ENCODE measurements at places on chromosomes 2 and 18.

DNA sequence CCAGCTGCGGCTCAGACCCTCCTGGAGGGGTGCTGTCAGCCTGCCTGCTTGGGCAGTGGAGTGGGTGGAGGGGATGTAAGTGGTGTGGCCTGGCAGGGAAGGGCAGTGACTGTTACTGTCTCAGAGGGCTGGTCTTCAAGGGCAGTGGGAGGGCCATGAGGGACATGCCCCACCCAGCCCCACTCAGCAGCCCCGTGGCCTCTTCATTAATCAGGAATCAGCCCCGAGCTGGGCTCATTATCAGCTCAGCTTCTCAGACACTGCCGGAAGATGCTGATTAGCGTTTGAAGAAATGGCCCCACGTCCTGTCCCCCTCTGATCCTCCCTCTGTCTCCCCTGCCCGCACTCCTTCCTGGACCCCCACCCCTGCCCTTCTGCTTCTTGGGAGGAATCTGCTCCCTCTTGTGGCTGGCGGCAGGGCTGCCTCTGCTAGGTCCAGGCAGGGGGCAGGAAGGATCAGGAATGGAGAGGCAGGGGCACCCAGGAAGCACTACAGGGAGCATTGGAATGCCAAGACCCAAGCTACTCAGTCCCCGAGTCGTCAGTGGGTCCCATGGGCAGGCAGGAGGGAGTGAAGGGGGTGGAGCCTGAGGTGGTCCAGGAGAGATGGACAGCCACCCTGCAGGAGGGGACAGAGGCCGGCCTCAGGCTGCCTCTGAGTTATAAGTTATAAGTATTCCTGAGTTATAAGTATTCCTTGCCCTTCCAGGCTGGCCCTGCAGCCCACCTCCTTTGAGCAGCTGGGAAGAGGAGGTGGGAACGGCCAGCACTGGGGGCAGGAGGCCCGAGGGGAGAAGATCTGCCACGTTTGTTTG is 7.0 kb downstream of the ASIC4 start:
- DNase-seq = no peak

- no peak for DNase-seq
These were observed 762 bp upstream of the GAD1 start for GRCh38 chr2:170815746-170816503.

GRCh38 chr2:190837420-190837819 is 43.2 kb upstream of the GLS start:
- DNase-seq = no peak

DNA sequence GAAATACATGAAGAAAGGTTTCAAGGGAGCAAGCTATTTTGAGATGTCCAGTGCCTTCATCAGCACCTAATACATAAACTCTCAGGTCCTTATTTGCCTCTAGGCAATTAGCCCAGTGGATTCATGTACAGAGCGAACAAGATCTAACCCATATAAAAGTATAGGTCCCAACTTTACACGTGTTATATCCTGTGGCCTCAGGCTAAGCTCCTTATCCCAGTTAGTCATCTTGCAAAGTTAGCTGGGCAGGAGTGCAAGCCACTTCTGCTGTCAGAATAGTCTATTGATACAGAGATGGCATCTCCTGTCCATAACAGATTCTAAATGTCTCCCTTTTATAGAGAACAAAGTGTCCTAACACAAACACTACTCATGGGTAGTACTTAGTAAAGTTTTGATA is 203.9 kb upstream of the PIK3C3 start:
- DNase-seq = no peak

- DNase-seq = no peak
These were observed 159.3 kb downstream of the CYRIA start for GRCh38 chr2:16506366-16506765.

DNA sequence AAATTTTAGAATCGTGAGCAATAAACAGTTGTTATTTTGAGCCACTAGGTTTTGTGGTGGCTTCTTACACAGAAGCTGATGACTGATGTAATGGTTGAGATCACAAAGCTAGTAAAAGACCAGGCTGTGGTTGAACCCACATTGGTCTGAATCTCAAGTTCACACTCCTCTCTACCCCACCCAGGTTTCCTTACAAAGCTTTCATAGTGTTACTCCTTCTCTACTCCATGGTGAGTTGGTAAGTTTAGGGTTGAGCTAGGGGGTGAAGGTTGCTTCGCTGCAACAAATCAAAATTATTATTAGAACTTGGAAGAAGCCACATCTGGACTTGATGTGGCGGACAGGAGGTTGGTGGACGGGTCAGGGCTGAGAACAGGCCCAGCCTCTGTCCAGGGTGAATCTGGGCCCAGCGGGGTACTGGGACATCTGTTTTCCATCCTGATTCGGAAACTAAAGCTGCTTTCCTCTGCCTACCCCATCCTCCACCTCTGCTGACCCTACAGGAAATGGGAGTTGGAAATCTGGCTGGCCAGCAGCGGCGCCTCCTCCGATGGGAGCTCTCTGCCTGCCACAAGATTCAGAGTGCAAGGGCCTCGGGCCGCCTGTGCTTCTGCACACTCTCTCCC is 86.3 kb downstream of the ZFP36L2 start:
- DNase-seq = no peak

DNA sequence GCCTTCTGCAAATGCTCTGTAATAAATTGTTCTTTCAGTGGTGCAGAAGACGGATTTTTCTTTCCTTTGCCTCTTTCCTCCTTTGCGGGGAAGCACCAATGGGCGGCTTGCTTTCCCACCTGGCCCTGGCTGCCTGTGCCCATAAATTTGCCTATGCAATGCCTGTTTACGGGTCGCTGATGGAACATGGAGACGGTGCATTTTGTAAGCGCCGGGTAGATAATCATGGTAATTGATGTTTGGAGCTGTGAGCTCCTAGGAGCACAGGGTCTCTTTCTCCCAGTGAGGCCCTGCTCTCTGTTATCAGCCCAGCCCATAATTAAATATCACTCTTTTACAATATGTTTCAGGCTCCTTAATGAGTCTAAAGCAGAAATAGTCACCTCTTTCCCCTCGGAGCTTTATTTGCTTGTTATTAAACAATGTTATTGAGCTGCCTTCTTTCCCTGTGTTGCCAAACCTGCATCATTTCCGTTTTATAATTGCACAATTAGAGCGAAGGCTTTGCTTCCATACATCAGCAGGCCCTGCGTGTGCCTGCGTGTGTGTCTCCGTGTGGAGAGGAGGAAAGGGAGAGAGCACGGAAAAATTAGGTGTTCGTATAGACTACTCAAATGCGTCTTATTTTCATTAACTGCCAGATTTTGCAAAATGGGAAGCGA is 437.4 kb upstream of the POU3F3 start:
- no peak for DNase-seq

DNA sequence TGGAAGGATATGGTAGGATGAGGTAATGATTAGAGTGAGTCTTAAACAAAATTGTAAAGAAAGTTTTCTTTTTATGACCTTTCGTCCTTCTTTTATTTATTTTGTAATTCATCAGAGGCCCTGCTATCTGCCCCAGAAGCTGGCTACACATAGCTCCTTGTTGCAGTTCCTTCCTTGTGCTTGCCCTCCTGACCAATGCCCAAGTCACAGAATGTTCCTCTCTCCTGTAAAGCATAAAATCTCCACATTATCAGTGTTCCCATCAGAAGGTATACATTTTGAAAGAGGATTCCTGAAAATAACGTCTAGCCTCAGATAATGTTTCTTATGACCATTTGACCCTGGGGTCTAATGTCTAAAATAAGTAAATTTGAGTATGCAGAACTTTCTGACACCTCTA is 78.3 kb downstream of the RND3 start:
- DNase-seq = no peak

DNA sequence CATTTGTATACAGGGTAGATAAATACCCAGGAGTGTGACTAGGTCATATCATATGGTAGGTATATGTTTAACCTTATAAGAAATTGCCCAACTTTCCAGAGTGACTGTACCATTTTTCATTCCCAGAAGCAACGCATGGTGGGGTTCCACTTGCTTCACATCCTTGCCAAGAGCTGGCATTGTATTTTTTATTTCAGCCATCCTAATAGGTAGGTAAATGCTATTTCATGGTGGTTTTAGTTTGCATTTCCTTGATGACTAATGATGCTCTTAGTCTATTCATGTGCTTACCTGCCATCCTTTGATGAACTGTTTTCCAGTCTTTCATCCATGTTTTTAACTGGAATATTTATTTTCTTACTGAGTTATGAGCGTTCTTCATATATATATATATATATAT is 51.9 kb downstream of the MAP4K3 start:
- DNase-seq = no peak

DNA sequence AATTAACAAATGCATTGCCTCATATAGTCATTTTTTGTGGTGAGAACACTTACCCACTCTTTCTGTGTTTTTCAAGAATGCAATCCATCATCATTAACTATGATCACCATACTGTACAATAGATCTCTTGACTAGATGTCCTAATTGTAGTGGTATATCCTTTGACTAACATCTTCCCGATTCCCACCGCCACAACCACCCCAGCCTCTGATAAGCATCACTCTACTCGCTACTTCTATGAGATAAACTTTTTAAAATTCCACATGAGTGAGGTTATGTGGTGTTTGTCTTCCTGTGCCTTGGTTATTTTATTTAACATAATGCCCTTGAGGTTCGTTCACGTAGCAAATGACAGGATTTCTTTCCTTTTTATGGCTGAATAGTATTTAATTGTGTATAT is 6.6 kb downstream of the VWA3B start:
- no peak for DNase-seq

DNA sequence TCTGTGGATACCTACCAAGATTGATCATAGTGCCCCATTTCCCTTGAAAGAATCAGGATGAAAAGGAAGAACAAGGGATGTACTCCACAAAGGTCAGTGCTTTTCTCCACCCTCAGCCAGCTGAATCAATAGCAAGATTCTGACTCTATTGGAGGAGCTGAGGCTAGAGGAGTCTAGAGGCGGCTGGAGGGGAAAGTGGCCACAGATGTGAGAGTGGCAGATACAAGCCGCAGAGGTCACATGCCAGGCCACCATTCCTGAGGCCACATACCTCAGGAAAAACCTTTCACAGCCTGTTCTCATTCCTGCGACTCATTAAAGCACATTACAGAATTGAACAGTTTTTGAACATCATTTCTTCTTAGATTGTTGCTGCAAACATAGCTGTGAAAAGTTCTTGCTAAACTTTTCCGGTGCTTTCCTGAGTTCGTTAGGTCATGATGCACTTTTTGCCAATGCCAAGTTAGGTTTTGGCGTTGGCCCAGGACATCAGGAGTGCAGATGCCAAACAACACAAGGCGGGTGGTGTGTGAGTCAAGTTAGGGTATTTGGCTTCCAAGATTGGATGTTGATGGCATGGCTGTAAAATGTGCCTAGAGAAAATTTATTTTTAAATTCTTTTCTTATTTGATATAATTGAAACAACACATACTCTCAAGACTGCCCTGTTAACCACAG is 160.7 kb upstream of the SP5 start:
- no peak for DNase-seq

GRCh38 chr2:211391189-211391567 is 834.8 kb downstream of the CPS1 start:
- DNase-seq = no peak

DNA sequence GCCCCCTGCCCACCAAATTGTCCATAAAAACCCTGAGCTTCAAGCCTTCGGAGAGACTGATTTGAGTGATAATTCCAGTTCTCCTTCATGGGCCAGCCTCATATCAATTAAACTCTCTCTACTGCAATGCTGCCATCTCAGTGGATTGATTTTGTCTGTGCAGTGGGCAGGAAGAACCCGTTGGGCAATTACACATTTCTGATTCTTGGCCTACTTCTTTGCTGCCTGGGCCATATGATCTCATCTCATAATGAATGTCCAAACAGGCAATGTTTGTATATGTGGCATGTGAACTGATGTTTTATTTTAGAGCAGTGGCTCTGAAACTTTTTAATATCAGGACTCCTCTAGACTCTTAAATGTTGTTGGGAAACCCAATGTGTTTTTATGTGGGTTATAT is 101.2 kb upstream of the SLC38A11 start:
- DNase-seq = no peak

DNA sequence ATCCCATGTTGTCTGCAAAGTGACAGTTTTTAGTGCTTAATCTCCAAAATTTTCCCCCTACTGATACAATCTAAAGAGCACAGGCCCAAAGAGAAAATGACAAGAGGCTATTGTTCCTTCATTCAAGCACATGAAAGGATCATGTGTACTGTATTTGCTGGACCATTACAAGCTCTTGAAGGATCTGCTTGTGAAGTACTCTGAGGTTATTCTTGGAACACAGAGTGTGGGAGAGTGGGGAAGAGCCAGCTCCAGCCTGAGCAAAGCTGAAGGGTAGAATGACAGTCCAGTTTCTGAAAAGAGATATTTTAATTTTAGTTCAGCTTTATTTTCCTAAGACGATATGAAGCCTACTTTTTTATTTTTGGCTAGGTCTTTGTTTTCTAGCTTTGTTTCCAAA is 112.2 kb downstream of the GALNT3 start:
- DNase-seq = no peak

DNA sequence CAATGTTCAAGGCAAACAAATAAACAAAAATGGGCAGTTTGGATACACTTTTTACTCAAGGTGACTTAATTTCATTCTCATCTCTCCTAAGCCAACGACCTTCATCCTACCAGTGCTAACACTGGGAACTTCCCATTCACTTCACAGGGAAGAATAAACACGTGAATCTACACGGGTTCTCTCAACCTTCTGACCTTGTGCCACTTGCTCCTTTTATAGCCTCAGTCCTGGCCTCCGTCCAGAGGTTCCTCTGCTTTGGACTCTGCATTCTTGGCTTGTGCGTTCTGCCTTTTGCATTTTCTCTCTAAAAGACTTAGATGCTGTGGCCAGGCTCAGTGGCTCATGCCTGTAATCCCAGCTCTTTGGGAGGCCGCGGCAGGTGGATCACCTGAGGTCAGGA is 13.8 kb downstream of the ZNF2 start:
- no peak for DNase-seq

DNA sequence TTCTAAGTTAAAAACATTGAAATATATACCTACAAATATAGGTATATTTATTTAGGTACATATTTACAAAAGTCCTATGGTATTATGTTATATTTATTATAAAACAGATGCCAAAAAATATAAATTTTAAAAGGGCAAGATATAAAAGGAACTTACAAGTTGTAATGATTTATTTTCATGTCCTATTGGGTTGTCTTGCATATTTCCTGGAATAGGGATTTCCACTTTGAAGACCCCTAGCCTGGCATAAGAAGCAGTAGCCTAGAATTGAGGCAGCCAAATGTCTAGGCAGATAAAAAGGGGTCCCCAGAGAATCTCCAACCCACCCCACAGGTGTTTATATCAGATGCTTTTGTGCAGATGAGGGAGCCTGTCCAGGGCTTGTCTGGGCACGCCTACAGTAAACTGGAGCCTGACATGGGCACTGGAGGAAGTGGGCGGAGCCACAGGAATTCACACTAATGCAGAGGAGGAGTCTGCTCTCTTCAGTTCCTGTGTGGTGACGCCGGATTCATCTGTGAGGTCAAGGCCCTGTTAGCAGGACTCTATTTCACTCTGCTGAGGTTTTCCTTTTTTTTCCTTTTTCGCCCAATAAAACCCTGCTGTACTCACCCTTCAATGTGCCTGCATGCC is 1088.9 kb upstream of the PIK3C3 start:
- DNase-seq = no peak

DNA sequence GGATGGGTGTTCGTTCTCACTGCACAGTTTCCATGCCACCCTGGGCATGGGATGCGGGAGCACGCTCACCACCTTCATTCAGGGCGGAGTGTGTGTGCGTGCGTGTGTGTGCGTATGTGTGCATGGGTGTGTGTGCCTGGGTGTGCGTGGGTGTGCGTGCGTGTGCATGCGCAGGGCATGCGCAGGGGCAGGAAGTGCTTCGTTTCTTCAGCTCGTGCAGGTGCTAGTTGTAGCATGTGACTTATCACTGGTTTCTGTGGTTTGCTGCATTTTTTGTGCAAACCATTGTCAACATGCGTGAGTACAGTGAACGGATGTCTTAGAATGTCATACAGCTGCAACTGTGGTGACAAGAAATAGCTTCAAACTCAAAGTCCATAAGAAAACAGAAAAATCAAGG is 179.5 kb downstream of the PTGR3 start:
- DNase-seq = no peak
